ENCODE measurements at places on chromosomes 4 and X.

DNA sequence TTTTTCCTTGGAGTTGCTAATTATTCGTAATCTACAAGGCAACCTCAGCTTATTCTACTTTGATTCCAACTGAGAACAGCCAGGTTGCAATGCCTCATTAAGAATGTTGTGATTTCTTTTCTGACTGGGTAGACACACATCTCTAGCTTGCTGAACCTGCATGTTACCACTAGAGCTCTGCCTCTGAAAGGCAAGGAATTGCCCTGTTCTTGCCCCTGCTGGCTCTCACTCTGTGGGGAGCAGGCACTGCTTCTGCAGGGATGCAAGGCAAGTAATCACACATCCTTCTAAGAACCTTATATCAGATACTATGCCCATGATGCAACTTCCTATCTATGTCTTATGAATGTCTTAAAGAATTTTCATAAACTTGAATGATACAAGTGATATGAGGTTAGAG is 503.2 kb downstream of the PACRGL start:
- DNase-seq: no peak

DNA sequence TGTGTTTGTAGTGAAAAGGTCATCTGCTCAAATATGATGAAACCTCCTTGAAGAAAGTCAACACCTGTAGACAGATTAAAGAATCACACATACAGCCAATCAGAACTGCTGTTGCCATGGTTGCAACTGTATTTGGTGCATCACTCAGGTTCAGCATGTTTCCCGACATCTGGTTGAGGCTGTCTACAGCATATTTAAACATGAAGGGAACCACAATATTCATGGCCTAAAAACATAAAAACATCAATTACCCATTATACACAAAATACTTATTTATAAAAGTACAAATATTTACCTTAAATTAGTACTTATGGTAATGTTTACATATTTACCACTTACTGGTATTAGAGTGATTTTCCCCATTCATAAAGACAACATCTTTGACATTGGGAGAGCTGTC is 79.7 kb downstream of the ABCB7 start:
- no peak for DNase-seq

- DNase-seq: no peak
Measured at GRCh38 chrX:68432648-68433047, 647 bp downstream of the OPHN1 start.

DNA sequence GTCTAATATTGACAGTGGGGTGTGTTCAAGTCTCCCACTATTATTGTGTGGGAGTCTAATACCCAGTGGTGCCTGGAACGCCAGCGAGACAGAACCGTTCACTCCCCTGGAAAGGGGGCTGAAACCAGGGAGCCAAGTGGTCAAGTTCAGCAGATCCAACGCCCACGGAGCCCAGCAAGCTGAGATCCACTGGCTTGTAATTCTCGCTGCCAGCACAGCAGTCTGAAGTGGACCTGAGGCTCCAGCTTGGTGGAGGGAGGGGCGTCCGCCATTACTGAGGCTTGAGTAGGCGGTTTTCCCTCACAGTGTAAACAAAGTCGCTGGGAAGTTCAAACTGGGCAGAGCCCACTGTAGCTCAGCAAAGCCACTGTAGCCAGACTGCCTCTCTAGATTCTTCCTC is 407.3 kb downstream of the DMD start:
- DNase-seq: no peak
